ENCODE measurements at places on chromosomes 13 and 19. TPM values are rescaled to one million over a fixed set of nuclear protein-coding genes. Genes with fewer than 3 reads are reported as not detected.

The ANKRD24 gene
- total RNA-seq, result 2.7 TPM

- no peak for DNase-seq
Observed at GRCh38 chr19:17753976-17754375, 2.7 kb downstream of the FCHO1 start.

GRCh38 chr19:46766569-46767317 is 20.5 kb upstream of the STRN4 start:
- DNase-seq, result peak; percentile 62

DNA sequence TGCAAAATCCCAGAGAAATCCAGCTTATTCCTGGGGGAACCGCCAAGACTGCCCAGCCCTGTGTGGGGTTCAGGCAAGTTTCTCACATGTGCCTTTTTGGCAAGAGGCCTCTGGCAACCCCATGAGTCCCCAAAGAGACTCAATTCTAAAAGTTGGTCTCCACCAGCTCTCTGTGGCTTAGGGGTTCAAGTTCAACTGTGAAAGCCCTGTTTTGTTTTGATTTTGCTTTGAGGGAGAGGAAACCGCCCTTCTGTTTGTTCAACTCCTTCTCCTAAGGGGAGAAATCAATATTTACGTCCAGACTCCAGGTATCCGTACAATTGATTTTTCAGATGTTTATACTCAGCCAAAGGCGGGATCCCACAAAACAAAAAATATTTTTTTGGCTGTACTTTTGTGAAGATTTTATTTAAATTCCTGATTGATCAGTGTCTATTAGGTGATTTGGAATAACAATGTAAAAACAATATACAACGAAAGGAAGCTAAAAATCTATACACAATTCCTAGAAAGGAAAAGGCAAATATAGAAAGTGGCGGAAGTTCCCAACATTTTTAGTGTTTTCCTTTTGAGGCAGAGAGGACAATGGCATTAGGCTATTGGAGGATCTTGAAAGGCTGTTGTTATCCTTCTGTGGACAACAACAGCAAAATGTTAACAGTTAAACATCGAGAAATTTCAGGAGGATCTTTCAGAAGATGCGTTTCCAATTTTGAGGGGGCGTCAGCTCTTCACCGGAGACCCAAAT is 583 bp upstream of the LDLR start:
- peak; percentile 34 for DNase-seq

DNA sequence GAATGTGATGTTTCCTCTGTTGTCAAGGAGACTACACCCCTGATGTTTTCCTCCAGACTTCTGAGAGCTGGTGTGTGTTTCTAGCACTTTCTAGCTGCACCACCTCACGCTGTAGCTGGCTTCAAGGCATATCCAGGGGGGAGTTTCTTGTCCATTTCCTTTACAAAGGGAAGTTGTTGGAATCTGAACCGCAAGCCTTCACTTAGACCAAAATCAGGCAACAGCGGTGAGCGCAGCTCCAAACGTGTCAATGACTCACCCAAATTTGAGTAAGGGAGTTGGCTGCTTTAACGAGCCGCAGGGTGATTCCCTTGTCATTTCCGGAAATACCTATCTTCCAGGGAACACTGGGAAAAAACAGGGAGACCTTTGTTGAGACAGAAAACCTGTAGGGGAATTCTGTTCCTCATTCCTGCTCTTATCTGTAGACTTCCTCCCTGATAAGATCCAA is 2.5 kb downstream of the LDLR start:
- peak; percentile 70 for DNase-seq

Data from mucosa of descending colon (tissue), 3 donors.